ENCODE measurements at places on chromosomes 12 and 14.

- DNase-seq: no peak
These were observed 2.0 kb downstream of the SIX1 start for GRCh38 chr14:60647081-60647836.

DNA sequence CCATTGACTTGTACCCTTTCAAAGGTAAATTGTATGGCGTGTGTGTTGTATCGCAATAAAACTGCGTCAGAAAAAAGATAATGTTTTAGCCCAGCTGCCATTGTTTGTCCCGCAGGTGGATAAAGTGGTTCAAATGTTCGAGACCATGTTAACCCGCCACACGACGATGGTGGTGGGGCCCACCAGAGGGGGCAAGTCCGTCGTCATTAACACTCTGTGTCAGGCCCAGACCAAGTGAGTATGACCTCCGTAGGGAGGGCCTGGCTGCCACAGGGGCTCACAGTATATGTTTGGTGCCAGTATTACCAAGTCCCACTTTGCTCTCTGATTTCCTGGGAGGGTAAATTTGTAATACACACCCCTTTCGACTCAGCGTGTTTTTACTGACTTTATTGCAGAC lies 96.9 kb downstream of the DNAH10 start:
- no peak for DNase-seq

GRCh38 chr12:127060933-127061332 lies 1206.0 kb upstream of the TMEM132C start:
- DNase-seq: no peak

DNA sequence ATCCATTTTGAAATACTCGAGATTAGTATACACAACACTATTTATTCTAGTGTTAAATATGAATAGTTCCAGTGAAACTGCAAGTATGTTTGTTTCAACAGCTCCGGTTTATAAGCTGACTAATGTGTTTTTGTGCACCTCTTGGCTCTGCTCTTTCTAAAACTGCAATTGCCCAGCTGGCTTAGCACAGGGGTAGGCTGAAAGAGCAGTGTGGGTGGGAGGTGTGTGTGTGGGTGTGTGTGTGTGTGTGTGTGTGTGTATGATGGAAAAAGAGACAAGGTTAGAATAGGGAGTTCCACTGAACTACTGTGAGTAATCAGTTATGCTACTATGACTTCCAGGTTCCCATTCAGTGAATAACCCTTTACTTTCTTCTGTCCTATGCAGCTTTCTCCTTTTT lies 37.8 kb upstream of the DDHD1 start:
- DNase-seq: peak; percentile 76

GRCh38 chr14:75259510-75259855 lies 19.1 kb upstream of the FOS start:
- no peak for DNase-seq

GRCh38 chr12:1171657-1172408 lies 180.8 kb downstream of the ERC1 start:
- DNase-seq: no peak

GRCh38 chr14:95150910-95151309 lies 6.4 kb downstream of the DICER1 start:
- no peak for DNase-seq

GRCh38 chr12:26095186-26095585 lies 29.7 kb downstream of the BHLHE41 start:
- DNase-seq: no peak

GRCh38 chr12:112599871-112600270 lies 181.1 kb downstream of the PTPN11 start:
- DNase-seq: no peak

DNA sequence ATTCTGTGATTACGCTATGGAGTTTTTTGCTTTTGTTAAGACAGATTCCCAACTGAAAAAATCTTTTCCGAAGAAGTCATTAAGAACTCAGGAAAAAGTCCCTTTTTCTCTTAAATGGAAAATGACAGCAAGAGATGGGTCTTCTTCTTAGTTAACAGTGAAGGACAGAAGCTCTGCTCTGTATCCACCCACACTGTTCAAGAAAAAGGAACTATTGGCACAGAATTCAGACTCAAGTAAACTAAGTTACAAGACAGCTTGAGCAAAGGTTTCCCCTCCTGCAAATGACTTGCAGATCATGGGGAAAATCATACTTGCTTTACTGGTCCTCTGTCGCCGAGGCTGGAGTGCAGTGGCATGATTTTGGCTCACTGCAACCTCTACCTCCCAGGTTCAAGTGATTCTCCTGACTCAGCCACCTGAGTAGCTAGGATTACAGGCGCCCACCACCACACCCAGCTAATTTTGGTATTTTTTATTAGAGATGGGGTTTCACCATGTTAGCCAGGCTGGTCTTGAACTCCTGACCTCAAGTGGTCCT lies 137.1 kb upstream of the AEBP2 start:
- DNase-seq: no peak

GRCh38 chr12:9740106-9740750 lies 7.3 kb upstream of the CLECL1 start:
- no peak for DNase-seq

- DNase-seq: no peak
These were observed 12.7 kb upstream of the WDR89 start for GRCh38 chr14:63654346-63654745.

GRCh38 chr12:72135021-72135301 lies 137.2 kb upstream of the TRHDE start:
- no peak for DNase-seq

GRCh38 chr12:11580125-11580751 lies 69.2 kb upstream of the ETV6 start:
- peak; percentile 53 for DNase-seq

DNA sequence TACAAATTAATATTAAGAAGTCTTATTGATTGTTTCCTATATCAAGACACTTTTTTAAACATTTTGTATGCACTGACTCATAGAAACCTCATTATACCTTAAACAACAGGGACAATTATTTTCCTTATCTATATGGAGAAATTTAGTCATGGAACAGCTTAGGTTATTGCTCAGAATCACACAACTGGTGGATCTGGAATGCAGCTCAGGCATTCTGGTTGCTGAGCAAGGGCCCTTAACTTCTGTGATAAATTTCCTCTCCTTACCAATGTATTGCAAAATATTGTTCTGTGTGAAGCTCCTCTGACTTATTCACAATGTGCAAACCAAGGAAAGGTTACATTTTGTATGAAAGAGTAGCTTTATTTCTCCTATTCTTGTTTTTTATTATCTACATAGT lies 817.8 kb downstream of the LRFN5 start:
- DNase-seq: no peak

GRCh38 chr12:42076976-42077375 lies 67.7 kb downstream of the GXYLT1 start:
- DNase-seq: no peak

DNA sequence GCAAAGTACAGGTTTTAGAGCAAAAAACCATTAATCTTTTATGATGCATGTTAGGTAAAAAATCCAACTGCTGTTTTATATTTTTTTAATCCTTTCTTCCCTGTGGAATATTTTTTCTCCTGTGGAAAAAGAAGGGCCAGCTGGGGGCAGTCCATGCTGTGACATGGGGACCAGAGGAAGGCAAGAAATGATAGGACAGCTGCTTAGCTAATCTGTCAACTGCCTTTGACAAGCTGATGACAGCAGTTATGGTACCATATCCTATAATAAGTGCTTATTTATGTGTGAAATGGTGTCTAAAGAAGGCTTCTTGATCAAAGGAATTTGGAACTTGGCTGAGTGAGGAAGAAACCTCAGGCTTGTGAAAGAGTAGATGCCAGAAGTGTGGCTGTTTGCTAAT lies 452.4 kb upstream of the NOVA1 start:
- no peak for DNase-seq

DNA sequence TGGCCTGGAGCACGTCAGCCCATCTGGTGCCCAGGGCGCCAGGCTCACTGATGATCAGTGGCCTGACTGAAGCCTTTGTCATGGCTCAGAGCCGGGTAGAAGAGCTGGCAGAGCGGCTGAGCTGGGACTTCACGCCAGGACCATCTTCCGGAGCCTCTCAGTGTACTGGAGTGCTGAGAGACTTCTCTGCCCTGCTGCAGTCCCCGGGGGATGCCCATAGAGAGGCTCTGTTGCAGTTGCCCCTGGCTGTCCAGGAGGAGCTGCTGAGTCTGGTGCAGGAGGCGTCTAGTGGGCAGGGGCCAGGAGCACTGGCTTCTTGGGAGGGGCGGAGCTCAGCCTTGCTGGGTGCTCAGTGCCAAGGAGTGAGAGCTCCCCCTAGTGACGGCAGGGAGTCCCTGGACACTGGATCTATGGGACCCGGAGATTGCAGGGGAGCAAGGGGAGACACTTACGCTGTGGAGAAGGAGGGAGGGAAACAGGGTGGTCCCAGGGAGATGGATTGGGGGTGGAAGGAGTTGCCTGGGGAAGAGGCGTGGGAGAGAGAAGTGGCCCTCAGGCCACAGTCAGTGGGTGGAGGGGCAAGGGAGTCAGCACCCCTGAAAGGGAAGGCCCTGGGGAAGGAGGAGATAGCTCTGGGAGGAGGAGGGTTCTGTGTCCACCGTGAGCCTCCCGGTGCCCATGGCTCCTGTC lies 2.0 kb downstream of the KHNYN start:
- peak; percentile 94 for DNase-seq

Measured in stimulated activated effector memory CD8-positive, alpha-beta T cell treated with anti-CD3 and anti-CD28 coated beads, Interleukin-12 subunit alpha, Interleukin-12 subunit beta, amount 100 ng/mL, for 72 hours (primary cell).